Tibial nerve (tissue), 4 donors: ENCODE measurements at places on chromosomes 4 and X. TPM values are rescaled to one million over a fixed set of nuclear protein-coding genes. Genes with fewer than 3 reads are reported as not detected.

GRCh38 chrX:107454302-107454701 is 4.8 kb downstream of the FRMPD3 start:
- H3K27me3 ChIP-seq = no peaks in the 10 kb centered on the region
- no peak overlapping the region for H3K27ac ChIP-seq
- H3K36me3 ChIP-seq = no peaks in the 10 kb centered on the region
- DNase-seq = no peak

Gene KLHL13
- total RNA-seq = 3.0 TPM

DNA sequence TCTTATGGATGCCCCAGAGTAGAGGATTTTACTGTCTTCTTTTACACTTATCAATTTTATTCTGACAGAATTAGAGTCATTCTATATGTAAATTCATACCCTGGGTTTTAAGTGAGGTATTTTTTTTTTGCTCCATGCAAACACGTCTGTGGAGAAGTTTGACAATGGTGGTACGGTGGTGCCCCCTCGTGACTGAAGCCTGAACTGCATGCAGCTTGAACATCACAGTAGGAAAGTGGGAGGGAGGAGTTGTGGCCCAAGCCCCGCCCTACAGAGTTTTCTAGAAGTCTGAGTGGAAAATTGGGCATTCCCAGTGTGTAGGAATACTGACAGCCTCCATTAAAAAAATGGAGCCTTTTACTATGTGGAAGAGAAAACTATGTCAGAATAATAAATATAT is 73.3 kb upstream of the RAB40AL start:
- no peaks in the 10 kb centered on the region for H3K4me1 ChIP-seq
- H3K4me3 ChIP-seq = no peak overlapping the region
- H3K27me3 ChIP-seq = no peaks in the 10 kb centered on the region
- H3K27ac ChIP-seq = no peak overlapping the region
- DNase-seq = peak; percentile 92
- H3K36me3 ChIP-seq = no peaks in the 10 kb centered on the region

- no peak overlapping the region for H3K27ac ChIP-seq
- H3K27me3 ChIP-seq = no peaks in the 10 kb centered on the region
- no peaks in the 10 kb centered on the region for H3K4me1 ChIP-seq
- no peak for DNase-seq
Measured at GRCh38 chrX:10932842-10933440, 178.2 kb upstream of the HCCS start.

DNA sequence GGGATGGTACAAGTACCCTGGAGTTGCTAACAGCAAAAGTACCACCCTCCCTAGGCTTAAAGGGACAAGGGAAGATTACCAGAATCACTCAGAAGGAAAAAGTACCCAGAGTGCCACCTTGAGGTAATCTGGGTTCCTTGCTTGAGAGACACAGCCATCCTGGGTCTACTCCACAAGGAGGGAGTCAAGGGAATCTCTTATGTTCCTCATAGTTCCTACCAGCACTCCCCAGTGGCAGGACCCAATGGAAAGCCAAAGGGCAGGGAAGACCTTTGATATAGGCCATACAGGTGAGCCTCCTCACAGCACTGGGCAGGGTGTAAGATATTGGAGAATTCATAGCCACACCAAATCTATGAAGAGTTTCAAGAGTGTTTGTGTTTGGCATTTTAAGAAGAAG is 5.7 kb downstream of the IL2 start:
- H3K36me3 ChIP-seq = no peaks in the 10 kb centered on the region
- no peak overlapping the region for H3K27ac ChIP-seq
- DNase-seq = no peak
- no peak overlapping the region for H3K4me3 ChIP-seq
- H3K27me3 ChIP-seq = no peaks in the 10 kb centered on the region

DNA sequence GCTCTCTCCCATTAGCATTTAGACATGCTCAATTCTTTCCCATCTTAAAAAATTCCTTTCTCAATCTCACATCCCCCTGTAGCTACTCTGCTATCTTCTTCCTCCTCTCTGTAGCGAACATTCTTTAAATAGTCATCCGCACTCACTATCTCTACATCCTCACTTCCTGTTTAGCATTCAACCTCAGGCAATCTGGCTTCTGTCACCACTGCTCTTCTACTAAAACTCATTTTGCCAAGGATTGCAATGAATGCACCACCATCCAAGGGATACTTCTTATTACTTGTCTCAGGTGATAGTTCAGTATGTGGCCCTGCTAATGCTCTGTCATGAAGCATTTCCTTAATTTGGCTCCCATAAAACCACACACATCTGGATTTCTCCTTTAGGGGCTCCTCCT is 10.9 kb upstream of the TET2 start:
- no peaks in the 10 kb centered on the region for H3K36me3 ChIP-seq
- H3K27me3 ChIP-seq = no peaks in the 10 kb centered on the region
- no peaks in the 10 kb centered on the region for H3K4me1 ChIP-seq

DNA sequence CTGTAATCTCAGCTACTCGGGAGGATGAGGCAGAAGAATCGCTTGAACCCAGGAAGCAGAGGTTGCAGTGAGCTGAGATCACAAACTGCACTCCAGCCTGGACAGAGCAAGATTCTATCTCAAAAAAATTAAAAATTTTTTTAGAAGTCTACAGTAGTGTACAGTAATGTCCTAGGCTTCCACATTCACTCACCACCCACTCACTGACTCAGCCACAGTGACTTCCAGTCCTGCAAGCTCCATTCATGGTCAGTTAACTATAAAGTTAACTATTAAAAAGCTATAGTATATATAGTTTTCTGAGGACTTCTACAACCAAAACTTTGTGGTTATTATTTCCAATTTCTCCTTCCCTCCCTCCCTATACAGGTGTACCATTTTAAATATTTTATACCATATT is 34.7 kb upstream of the NEUROG2 start:
- H3K36me3 ChIP-seq = peaks cover 6% of the 10 kb centered on the region
- no peaks in the 10 kb centered on the region for H3K27me3 ChIP-seq
- H3K4me1 ChIP-seq = no peaks in the 10 kb centered on the region
- H3K27ac ChIP-seq = no peak overlapping the region

DNA sequence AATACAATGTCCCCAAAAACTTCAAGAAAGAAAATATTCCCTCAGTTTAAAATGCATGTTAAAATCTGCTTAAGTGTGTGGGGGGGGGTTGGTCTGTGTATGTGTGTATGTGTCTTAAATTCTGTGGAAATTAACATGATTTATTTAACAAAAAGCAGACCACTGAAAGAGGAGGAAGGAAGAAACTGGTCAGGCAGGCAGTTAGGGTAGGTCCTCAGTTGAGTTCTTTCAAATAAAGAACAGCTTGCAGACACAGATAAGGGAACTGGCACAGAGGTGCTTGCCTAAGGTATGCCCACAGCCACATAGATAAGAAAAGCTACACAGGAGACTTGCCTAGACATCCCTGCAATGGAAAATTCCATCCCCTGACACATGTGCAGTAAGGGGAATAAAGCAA is 28.8 kb upstream of the TFDP3 start:
- no peaks in the 10 kb centered on the region for H3K4me1 ChIP-seq
- no peak overlapping the region for H3K27ac ChIP-seq
- no peaks in the 10 kb centered on the region for H3K36me3 ChIP-seq
- no peaks in the 10 kb centered on the region for H3K27me3 ChIP-seq
- no peak overlapping the region for H3K4me3 ChIP-seq

GRCh38 chr4:126766241-126766640 is 866.5 kb upstream of the INTU start:
- H3K27me3 ChIP-seq = no peaks in the 10 kb centered on the region
- H3K27ac ChIP-seq = no peak overlapping the region
- no peak for DNase-seq
- no peak overlapping the region for H3K4me3 ChIP-seq

GRCh38 chrX:71908387-71908786 is 2.3 kb upstream of the NHSL2 start:
- H3K4me3 ChIP-seq = no peak overlapping the region
- no peaks in the 10 kb centered on the region for H3K36me3 ChIP-seq
- no peak overlapping the region for H3K27ac ChIP-seq
- no peak for DNase-seq
- peaks cover 10% of the 10 kb centered on the region for H3K4me1 ChIP-seq

Gene SASH3
- total RNA-seq = 10.4 TPM

DNA sequence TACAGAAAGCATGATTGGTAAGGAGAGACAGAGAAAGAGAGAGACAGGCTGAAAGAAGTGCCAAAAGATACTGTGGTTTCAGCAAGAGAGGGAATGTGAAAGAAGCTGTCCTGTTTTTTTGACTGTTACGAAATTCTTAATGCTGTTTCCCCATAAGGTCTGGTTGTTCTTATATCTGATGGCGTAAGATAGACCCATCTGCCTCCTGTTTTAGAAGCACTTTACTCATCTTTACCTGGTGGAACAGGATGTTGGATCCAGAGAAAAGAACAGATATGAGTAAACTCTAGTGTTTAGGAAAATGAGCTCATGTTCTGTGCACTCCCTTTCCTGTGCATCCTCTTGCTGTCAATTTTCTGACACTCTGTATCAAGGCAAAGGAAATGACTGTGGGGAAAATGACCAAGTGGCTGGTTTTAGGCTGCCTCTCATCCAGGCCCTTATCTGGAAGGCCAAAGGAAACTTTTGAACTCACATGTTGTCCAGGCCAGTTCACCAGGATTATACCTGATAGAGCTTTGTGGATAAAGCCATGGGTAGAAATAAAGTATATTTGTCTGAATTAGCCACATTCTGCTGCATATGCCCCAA is 311.7 kb upstream of the HTR2C start:
- no peak overlapping the region for H3K4me3 ChIP-seq
- no peaks in the 10 kb centered on the region for H3K27me3 ChIP-seq
- no peak overlapping the region for H3K27ac ChIP-seq
- DNase-seq = no peak
- H3K4me1 ChIP-seq = no peaks in the 10 kb centered on the region
- H3K36me3 ChIP-seq = no peaks in the 10 kb centered on the region

DNA sequence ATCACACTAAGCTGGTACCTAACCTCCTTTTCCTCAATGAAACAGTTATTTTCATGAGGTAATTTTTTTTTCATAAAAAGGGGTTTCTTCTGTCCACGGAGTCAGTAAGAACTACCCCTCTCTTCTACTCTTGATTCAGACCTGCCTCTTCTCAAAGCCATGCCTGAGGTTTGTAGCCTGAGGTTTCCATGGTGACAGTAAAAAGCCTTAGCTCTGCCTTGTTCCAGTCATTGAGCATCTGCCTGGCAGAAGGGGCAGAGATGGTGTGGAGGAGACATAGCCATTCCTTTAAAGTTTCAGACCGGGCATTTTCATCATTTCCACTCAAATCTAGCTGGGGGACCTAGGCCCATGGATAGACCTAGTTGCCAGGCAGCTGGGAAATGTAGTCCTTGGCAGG is 135.5 kb downstream of the REPS2 start:
- DNase-seq = no peak
- no peak overlapping the region for H3K4me3 ChIP-seq
- H3K27ac ChIP-seq = no peak overlapping the region
- no peaks in the 10 kb centered on the region for H3K36me3 ChIP-seq
- no peaks in the 10 kb centered on the region for H3K27me3 ChIP-seq

- H3K36me3 ChIP-seq = no peaks in the 10 kb centered on the region
- no peak for DNase-seq
- no peaks in the 10 kb centered on the region for H3K4me1 ChIP-seq
- no peaks in the 10 kb centered on the region for H3K27me3 ChIP-seq
- H3K4me3 ChIP-seq = no peak overlapping the region
- H3K27ac ChIP-seq = no peak overlapping the region
Measured at GRCh38 chr4:83510442-83510841, 25.5 kb upstream of the GPAT3 start.

DNA sequence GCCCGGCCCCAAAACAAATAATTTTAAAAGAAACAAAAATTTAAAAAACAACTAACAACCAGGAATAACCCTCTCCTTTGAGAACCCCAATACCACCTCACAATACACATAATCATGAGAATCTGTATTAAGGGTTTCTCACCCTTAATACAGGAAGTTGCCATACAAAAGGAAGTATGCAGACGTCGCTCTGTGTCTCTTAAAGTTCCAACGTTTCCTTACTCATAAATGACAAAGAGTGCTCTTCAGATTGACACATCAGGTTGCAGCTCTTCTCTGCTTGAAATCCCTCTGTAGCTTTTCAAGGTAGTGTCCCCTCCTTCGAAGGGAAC is 73.9 kb upstream of the IRF2 start:
- DNase-seq = no peak
- no peak overlapping the region for H3K27ac ChIP-seq
- H3K4me3 ChIP-seq = no peak overlapping the region
- no peaks in the 10 kb centered on the region for H3K36me3 ChIP-seq
- H3K27me3 ChIP-seq = no peaks in the 10 kb centered on the region
- H3K4me1 ChIP-seq = no peaks in the 10 kb centered on the region

GRCh38 chrX:70494441-70494840 is 49.8 kb downstream of the DLG3 start:
- no peak overlapping the region for H3K27ac ChIP-seq
- H3K36me3 ChIP-seq = peaks cover 33% of the 10 kb centered on the region
- H3K4me1 ChIP-seq = no peaks in the 10 kb centered on the region
- H3K27me3 ChIP-seq = peaks cover 13% of the 10 kb centered on the region
- H3K4me3 ChIP-seq = no peak overlapping the region
- DNase-seq = no peak

DNA sequence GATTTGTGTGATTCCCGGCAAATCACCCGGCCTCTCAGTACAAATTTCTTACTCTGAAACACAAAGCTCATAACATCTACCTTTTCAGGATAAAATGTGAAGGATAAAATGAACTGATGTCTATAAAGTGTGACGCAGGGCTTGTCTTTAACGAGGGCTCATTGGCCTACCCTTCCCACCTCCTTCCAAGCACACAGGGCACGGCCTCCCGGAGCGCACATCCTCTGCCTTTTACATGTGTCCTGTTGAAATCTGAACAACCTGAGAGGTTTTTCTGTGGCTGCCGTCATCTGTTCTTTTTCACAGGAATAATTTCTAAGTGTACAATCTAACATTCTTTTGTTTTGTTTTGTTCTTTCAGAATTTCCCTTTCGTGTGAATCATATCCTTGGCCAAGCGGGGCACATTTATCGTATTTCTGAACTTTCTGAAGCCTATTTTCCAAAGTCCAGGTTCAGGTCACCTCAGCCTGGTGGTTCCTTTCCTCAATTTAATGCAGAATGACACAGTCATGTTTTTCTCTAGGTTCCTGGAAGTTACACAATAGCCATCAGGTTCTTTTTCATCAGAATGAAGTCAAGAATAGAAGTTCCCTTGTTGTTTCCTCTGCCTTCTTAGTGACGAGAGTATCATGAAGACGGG is 53.1 kb upstream of the SPRY1 start:
- no peaks in the 10 kb centered on the region for H3K36me3 ChIP-seq
- H3K27me3 ChIP-seq = no peaks in the 10 kb centered on the region
- H3K27ac ChIP-seq = peak overlapping the region; percentile 76
- H3K4me1 ChIP-seq = no peaks in the 10 kb centered on the region
- H3K4me3 ChIP-seq = no peak overlapping the region

- H3K4me1 ChIP-seq = no peaks in the 10 kb centered on the region
- DNase-seq = no peak
- H3K36me3 ChIP-seq = no peaks in the 10 kb centered on the region
Measured at GRCh38 chrX:17415242-17415810, 40.3 kb downstream of the NHS start.

GRCh38 chr4:14650127-14650526 is 352.2 kb upstream of the CPEB2 start:
- H3K27ac ChIP-seq = no peak overlapping the region
- H3K27me3 ChIP-seq = no peaks in the 10 kb centered on the region
- DNase-seq = no peak
- no peaks in the 10 kb centered on the region for H3K36me3 ChIP-seq

GRCh38 chr4:139815778-139816601 is 150.4 kb downstream of the MGST2 start:
- peak; percentile 40 for DNase-seq
- H3K36me3 ChIP-seq = no peaks in the 10 kb centered on the region
- peaks cover 11% of the 10 kb centered on the region for H3K4me1 ChIP-seq
- no peaks in the 10 kb centered on the region for H3K27me3 ChIP-seq
- peak overlapping the region; percentile 34 for H3K4me3 ChIP-seq
